WTC11 (cell line): ENCODE measurements at places on chromosomes 12 and 14.

GRCh38 chr12:48925304-48926011, at the start of gene FKBP11:
Gene FKBP11, minus strand, starts transcription at chr12:48925492. Its CDS starts 64 bp downstream, at chr12:48925428.
- peak; percentile 80 for DNase-seq

DNA sequence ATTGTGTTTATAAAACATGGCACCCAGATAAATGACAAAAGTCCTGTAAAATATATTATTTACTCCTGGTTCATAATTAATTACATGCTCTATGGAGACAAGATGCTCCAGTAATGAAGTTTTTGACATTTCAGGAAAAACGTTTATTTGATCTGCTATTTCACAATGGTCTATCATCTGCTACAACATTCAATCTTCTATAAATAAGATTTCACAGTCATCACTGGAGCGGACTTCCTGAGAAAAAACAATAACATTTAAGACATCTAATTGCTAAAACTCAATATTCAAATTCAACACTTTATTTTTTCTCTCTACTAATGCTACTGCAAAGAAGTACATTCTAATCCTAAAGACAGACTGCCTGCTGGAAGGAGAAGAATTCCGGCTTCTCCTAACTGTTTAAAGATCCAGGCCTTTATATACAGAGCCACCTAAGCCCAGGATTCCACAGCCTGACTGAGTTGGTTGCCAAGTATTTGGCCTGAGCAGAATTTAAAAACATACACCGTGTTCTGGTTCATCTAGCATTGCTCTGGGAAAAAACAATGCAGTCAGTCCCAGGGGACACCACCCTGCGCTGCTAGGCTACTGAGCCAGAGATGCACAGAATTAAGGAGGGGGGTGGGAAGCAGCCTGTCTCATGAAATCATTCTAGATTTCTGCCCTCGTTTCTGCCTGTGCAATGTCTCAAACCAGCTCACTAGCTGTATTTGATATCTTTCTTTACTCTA, 58.0 kb downstream of the TMTC1 start:
- DNase-seq, result no peak

DNA sequence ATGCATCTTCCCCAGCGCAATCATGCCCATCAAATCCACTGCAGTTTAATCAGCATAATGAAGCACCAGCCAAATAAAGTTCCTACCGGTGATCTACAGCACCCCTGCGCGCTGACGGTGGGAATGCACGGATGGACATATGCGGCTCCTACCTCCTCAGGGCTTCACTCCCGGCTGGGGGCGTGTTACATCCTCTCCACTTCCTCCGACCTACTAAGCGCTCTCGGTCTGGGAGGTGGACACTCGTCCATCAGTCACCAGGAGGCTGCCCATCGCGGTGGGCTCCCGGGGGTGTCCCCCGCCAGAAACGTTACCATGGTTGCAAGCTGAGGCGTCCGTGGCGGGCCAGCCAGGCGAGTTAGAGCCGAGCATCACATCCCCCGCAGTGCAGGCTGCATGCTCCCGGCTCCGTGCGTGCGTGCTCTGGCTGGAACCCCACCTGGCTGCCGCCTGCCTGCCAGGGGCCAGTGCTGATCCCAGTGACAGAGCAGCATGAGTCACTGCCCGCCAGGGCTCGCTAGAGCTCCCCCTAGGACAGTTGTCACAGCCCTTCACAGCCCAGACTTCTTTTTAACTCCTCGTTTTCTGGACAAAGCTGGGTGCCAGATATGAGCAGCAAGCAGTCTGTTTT, 73.0 kb downstream of the CIT start:
- peak; percentile 87 for DNase-seq

GRCh38 chr14:79514700-79515099, 696.6 kb downstream of the DIO2 start:
- no peak for DNase-seq

- peak; percentile 16 for DNase-seq
These were observed 417.8 kb upstream of the TMTC1 start for GRCh38 chr12:30201301-30202160.

DNA sequence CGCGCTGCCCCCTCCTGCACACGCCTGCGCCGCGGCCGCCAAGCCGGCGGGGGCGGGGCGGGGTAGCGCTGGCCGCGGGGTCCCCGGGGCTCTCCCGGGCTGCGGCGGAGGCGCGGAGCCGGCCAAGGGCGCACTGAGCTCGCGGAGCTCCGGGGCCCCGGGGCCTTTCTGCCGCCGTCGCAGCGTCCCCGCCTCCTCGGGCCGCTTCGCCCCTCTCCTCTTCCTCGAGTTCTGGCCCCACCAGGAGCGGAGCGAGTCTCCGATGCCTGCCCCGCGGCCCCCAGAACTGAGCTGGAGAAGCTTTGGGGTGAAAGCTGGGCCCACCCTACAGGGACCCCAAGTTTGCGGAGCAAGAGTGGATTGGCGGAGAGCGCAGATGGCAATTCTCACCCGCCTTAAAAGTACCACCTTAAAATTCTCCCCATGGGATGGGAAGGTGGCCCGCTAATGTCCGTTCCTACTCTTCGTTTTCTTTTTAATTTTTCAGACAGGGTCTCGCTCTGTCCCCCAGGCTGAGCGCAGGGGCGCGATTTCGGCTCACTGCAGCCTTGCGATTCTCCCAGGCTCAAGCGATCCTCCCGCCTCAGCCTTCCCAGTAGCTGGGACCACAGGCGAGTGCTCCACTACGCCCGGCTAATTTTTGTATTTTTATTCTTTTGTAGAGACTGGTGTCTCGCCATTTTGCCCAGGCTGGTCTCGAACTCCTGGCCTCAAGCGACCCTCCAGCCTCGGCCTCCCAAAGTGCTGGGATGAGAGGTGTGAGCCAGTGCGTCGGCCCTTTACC, 129.6 kb downstream of the NDUFA12 start:
- DNase-seq, result peak; percentile 37

DNA sequence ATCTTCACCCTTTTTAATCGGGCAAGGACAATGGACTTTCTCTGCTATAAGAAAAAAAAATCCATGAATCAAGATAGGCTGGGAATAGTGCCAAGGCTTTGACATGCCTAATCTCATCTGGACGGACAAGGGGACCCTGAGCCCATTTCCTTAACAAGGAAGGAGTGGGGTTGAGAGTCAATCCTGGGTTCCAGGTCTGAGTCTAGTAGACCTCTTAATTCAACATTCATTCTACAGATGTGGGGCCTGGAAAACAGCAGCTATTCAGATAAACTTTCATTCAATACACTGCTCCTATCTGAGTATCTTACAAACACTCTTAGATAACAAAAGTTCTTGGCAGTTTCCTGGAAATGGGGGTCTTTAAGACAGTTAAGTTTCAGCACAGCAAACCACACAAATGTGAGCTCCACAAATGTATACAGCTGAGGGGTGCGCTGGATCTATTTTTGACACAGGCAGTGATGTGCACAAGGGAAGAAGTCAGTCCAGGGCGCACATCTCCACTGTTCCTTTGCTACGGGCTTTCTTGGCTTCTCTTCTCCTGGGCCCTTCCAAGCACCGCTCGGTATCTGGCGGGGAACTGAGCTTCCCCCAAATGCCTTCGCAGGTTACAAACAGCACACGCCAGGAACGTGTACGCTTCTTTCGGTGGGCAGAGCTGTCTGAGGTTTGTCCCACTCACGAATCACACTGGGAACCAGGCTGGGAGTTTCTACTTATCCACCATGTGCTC, 82.2 kb upstream of the GPR68 start:
- DNase-seq, result no peak

GRCh38 chr14:92937051-92937937, 14.3 kb downstream of the CHGA start:
- no peak for DNase-seq

GRCh38 chr14:84961637-84962036, 568.3 kb upstream of the FLRT2 start:
- no peak for DNase-seq

GRCh38 chr12:65853489-65854157, 29.3 kb downstream of the HMGA2 start:
- DNase-seq, result no peak
